Hematopoietic multipotent progenitor cell treated with erythropoietin and hydrocortisone succinate and interleukin-3 and kit ligand, for 4 days (in vitro differentiated cells): ENCODE measurements at places on chromosomes 6 and 20.
A peak's percentile ranks its signal among the peaks of the same experiment; 100 is the strongest.

DNA sequence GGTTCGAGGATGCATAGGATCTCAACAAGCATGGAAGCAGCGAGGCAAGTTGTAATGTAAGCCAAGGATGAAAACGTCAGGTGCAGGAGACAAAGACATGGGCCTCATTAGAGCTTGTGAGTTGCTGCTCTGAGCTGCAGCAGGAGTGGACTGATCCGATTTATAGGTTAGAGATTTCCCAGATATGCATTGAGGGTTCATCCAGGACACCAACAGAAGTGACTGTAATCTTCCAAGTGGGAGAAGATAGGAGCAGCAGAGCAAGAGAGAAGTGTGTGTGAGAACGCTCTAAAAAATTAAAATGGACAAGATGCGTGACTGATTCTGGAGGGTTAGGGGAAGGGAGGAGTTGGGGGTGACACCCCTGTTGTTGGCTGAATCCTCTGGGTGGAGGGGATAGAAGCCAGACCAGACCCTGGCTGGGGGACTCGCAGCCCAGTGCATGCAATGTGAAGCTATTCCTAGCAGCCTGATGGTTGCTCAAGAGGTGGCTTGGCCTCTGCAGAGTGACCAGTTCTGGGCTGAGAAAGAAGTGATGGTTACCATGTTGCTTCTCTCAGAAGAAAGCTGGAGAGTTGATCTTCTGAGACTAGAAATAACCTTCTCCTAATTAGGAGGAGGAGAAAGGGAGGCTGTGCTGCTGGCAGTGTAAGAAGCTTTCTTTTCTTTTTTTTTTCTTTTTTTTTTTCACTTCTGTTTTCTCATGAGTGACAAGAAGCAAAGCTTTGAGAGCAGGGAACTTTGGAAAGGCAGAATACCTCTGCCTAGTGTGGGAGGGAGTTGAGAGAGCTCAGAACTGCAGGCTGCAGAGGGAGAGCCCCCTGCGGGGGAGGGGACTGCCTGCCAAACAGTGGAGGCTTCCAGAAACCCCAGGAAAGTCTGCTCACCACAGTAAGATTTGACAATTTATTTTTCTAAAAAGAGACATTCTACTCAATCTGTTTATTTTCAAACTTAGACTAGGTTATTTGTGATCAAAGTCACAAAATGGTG is 116.9 kb downstream of the SLX4IP start:
- DNase-seq = peak; percentile 23

DNA sequence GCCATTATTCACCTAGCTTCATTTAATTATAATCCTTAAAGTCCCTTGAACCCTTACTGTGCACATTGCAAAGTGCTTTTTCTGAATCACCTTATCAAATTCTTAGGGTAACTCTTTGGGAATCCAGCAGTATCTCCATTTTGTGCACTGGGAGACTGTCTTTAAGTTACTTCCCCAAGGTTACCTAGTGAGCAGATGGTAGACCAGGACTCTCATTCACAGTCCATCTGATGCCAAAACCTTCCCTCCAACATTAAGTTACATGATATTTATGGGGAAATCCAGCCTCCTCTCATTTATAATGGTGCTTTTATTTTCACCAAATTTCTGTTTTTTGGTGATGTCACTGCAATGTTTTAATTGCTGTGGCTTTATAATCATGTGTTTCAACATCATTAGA is 75.7 kb downstream of the NCOA7 start:
- no peak for DNase-seq

GRCh38 chr6:84804720-84805119 is 40.3 kb upstream of the TBX18 start:
- DNase-seq = no peak

GRCh38 chr20:37285664-37286374 is 3.6 kb upstream of the MANBAL start:
- DNase-seq = no peak

GRCh38 chr6:87699576-87699975 is 2.5 kb downstream of the AKIRIN2 start:
- DNase-seq = no peak

GRCh38 chr6:134805168-134805567 is 144.7 kb downstream of the ALDH8A1 start:
- DNase-seq = no peak

DNA sequence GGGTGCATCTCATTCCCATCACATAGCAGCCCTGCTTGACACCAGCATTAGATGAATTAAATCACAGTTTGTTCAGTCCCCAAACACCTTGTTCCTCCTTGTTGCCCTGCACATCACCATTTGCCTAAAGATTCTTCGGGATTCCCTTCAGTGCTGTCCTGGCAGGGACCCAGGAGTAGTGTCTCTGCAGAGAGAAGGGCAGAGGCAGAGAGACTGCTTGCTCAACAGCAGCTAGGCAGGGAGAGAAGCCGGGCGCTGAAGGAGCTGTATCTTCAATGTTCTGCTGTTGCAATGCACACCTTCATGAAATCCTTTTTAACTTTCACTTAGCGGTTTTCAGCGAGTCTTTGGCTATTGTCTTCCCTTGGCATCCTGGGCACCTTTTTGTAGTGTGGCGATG is 362.9 kb downstream of the FARS2 start:
- no peak for DNase-seq

- DNase-seq = no peak
These were observed 934.4 kb downstream of the KIF16B start for GRCh38 chr20:15638816-15639215.

DNA sequence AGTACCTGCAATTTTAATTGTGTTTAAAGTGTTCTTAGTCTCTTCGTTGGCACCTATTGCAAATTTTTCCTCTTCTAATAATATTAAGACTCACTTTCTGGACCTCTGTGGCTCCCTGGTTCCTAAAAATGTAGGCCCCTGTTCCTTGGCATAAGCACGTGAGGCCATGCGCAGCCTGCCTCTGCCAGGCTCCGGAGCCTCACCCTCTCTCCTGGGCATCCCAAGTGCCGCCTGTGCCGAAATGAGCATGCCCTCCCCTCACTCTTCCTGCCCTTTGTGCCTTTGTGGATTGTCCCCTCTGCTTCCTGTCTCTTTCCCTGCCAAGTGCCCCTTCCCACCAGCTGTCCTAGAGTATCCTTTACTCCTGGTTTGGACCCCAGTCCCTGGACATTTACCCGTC is 246.1 kb downstream of the TMEM242 start:
- no peak for DNase-seq

- no peak for DNase-seq
These were observed 95.6 kb upstream of the FOXP4 start for GRCh38 chr6:41450581-41450980.

- no peak for DNase-seq
These were observed 108.9 kb upstream of the KCNG1 start for GRCh38 chr20:51131811-51132210.

DNA sequence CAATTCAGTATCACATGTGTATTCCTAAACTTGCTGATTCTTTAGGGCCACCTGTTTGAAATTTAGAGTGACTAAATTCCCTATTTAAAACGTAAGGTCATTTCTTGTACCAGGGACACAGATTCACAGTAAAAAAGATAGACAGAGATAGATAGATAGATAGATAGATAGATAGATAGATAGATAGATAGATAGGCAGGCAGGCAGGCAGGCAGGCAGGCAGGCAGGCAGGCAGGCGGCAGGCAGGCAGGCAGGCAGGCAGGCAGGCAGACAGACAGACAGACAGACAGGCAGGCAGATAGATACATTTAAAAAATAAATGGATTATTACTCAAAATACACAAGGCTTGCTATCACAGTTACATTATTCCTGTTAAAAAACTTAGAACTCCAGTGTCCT is 54.2 kb downstream of the AGPAT4 start:
- DNase-seq = no peak

- DNase-seq = no peak
These were observed 180.4 kb downstream of the DHX35 start for GRCh38 chr20:39142407-39143096.

DNA sequence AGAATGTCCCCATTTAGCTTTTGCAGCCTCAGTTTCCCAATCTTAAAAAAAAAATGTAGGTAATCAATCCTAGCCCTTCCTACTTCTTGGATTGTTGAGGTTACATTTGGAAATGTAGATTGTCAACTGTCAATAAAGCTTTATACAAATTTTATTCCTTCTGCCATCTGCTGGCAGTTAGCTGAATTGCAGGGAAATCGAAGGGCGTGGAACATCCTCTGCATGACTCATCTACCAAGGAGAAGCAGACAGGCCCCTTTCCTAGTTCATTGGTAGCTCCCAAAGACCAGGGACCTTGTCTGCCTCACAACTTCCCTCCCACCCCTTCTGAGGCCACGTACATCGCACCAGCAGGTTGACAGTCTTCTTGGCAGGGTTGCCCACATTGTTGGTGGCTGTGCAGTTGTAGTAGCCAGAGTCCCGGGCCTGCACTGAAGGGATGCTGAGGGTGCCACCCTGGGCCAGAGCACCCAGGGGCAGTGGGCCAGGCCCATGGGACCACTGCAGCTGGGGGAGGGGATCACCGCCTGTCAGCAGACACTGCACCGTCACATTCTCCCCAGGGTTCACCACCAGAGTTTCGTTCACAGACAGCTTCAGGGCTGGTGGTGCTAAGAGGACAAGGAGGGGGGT is 43.6 kb downstream of the MDGA1 start:
- peak; percentile 69 for DNase-seq

- no peak for DNase-seq
These were observed 22.4 kb downstream of the MAP7 start for GRCh38 chr6:136527831-136528230.

DNA sequence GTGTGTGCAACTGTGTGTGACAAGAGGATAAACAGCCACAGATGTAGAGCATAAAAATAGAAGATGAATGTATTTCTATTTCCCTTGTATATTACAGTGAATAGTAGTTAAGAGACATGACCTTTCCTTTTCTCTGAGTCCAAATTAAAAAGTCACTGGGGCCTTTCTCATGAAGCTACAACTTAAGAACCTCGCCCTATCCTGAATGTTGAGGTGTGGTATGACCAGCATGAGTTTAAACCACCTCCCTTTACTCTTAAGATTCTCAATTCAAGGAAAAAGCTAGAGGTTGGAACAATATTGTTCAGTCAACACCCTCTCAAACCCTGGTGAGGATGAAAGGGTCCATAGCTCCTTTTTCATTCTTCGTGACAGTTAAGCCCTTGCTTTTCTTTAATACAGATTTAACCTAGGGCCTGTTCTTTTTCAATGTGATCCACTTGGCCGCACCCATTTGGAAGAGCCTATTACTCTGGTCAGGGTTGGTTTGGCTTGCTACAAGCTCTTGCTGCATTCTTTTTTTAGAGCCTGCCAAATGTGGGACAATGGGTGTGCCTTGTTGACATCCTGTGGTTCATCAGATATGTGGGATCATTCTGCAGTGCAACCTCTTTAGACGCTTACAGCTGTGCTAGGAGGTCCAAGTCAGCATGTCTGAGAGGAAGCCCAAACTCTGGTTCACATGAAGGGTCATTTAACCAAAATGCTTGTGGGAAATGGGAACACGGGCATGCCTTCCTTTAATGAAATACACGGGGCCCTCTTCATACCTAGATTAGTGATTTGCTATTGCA is 290.0 kb downstream of the HAO1 start:
- DNase-seq = peak; percentile 3

- no peak for DNase-seq
These were observed 58.4 kb downstream of the MTFR2 start for GRCh38 chr6:136191606-136192312.

GRCh38 chr20:14384416-14385175 is 47.2 kb upstream of the FLRT3 start:
- no peak for DNase-seq

- DNase-seq = peak; percentile 68
These were observed 74.8 kb downstream of the TULP4 start for GRCh38 chr6:158387036-158387435.

DNA sequence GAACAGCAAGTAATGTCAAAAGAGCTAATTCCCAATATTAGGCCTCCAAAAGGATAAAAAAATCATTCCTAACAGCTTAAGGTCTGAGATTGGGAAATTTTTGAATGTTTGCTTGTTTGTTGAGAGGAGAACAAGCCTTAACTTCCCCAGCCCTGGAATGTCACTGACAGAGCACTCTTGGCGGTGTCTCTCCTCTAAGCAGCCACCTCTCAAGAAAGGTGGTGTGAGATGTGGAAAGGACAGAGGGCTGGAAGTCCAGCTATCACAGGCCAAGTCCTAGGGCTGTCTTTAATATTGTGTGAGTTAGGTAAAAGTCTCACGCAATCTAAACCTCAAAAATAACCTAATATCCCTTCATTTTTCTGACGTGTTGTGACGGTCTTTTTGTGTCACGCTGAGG is 101.6 kb downstream of the MTFR2 start:
- DNase-seq = no peak

DNA sequence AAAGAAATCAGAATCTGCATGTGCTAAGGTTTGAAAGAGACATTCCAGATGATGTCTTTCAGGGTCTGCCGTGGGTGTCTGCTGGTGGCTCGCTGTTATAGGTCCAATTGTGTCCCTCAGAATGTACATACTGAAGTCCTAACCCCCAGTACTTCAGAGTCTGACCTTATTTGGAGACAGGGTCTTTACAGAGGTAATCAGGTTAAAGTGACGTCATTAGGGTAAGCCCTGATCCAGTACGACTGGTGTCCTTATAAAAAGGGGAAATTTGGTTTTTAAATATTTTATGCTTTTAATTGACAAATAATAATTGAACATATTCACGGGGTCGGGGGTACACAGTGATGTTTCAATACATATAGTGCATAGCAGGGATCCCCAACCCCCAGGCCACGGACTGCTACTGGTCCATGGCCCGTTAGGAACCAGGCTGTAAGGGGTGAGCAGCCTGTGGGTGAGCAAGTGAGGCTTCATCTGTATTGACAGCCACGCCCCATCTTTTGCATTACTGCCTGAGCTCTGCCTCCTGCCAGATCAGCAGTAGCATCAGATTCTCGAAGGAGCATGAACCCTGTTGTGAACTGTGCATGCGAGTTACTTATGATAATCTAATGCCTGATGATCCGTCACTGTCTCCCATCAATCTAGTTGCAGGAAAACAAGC is 33.2 kb upstream of the SLC22A23 start:
- no peak for DNase-seq

DNA sequence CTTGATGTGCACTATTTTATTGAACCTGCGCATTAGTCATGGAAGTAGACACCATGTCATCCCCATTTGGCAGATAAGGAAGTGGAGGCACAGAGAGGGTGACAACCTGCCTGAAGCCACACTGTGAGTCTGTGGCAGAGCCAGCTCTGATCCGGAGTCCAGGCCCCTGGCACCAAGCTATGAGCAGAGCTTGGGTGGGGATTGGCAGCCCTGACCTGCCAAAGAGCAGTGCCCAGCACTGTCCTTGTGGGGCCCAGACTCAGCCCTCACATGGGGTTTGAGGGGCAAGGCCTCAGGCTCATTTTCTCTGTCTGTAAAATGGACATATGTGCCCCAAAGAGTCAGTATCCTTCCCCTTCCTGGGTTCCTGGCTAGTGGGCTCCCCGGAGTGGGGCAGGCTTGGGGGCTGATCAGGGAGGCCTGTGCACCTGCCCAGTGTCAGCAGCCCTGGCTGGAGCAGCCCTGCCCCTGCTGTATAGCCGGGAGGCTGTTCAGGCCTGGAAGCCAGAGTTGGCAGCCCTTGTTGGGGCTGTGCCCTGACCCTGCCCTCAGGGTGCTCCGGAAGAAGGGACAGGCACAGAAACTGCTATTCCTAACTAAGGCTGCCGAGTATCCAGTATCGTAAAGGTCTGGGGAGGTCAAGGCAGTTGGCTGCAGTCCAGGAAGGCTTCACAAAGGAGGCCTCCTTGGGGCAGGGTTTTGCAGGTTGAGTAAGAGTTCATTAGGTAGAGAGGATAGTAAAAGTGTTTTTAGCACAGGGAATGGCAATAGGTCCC is 38.7 kb downstream of the TGM2 start:
- DNase-seq = no peak
